ENCODE measurements at places on chromosomes 7 and 10.

- no peak for DNase-seq
These were observed 21.7 kb downstream of the RSU1 start for GRCh38 chr10:16795410-16796073.

DNA sequence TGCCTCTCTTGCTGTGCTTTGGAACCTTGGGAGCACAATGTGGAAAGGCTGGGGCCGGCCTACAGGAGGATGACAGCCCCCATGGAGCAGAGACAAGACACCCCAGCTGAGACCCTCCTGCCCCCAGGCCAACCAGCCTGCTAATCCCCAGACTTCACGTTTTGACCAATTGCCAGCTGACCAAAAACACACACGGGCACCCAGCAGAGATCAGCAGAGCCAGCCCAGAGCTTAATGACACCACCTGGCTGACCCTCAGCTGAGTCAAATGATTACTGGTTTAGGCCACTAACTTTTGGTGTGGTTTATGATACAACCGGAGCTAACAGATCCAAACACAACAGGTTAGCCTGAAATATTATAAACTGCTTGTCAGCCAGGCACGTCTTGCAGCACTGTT lies 111.2 kb upstream of the KIF5B start:
- DNase-seq, result no peak

DNA sequence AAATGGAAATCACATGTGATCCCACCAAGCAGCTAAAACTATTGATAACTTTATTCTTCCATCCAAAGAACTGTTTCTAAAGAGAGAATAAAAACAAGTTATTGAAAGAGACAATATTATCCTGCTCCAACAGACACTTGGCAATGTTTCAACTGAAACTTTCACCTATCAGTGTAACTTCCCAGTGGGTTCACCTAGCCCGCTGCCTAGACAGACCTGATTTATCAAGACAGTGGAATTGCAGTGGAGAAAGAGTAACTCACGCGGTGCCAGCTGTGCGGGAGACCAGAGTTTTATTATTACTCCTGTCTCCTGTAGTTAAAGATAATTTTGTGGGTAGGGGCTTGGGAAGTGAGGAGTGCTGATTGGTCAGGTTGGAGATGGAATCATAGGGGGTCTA lies 199.8 kb downstream of the AHR start:
- DNase-seq, result no peak

DNA sequence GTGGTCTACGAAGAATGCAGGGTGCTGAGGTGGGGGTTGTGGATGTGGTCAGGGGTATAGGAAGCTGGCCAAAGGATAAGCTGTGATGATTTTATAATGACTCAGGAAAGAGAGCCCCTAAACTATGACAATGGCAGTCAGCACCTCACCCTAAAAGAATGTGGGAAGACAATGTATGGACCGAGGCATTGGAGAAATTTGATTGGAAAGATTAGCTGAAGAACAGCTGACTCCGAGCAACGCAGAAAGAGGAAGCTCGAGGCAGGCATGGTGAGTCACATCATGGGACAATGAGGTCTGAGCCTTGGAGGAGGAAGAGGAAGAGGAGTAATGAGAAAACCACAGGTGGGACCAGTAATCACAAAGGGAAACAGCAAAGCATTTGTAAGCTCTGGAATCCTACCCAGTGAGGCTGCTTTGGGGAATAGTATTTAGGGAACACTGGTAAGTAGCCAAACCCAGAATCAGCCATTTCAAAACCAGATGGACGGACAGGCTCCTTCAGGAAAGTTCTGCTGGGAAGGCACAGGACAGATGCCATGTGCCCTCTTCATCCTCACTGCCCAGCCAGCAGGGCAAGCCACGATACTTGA lies 295.4 kb downstream of the PRPF18 start:
- no peak for DNase-seq

- DNase-seq, result no peak
These were observed 102.1 kb downstream of the MTERF1 start for GRCh38 chr7:91778416-91778815.

DNA sequence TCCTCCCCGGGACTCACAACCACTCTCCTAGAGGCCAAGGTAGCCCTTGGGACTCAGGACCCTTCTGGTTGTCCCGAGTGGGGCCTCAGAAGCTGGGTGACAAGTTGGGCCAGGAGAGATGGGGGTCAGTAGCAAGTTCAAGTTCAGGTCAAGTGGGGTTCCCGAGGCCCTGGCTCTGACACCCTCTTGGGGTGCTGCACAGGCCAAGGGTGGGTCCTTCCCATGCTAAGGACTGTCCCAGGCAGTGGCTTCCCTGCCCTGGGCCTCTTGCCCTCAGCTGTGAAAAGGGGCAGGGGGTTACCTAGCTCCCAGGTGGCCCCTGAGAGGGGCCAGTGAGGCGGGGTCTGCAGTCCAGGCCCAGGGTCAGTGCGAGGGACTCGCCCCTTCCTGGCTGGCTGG lies 115.4 kb upstream of the TNRC18 start:
- no peak for DNase-seq

- peak; percentile 42 for DNase-seq
These were observed 12.1 kb downstream of the PDZD7 start for GRCh38 chr10:101018600-101019439.

- no peak for DNase-seq
These were observed 527.6 kb upstream of the ANKRD30A start for GRCh38 chr10:36597756-36598320.

GRCh38 chr10:31953080-31953479 lies 24.4 kb upstream of the ARHGAP12 start:
- DNase-seq, result no peak

GRCh38 chr7:155594961-155595366 lies 48.6 kb upstream of the CNPY1 start:
- DNase-seq, result no peak

- no peak for DNase-seq
These were observed 27.9 kb downstream of the TFPI2 start for GRCh38 chr7:93862651-93863050.

DNA sequence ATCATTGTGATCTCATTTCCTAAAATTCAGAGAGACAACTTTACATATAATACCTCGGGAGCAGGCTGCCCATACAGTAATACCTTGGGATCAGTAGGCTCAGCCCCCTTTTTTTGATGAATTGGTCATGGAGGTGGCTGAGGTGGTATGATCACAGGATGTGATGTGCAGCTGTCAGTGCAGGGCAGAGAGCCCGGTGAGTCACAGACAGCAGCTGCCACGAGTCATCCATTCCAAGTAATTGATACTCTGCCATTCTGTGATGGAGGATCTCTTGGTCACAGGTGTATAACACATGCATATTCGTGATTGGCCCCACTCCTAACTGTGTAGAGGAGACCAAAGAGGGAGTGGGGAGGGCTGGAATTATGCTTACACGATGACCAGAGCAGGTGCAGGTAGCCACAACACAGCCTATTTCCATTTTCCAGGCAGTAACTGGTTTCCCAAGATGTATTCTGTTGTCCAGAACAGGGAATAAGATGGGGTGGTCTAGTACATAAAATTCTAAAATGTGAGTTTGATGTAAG lies 14.1 kb downstream of the NRCAM start:
- DNase-seq, result no peak

All from T-cell (primary cell).